Nasal cavity respiratory epithelium epithelial cell of viscerocranial mucosa (primary cell): ENCODE measurements at places on chromosomes 12 and 14. TPM values are rescaled to one million over a fixed set of nuclear protein-coding genes. Genes with fewer than 3 reads are reported as not detected.

The IL31 gene
- not detected in 2 replicates for total RNA-seq

The HOXC4 gene
- not detected in 2 replicates for total RNA-seq

The RSRC2 gene
- 37.6 and 55.0 TPM in 2 replicates for total RNA-seq

The OAS1 gene
- total RNA-seq = 5.1 and 12.0 TPM in 2 replicates

The SERPINA12 gene
- not detected in 2 replicates for total RNA-seq

The TAS2R8 gene
- total RNA-seq = 0.14 TPM in 1 of 2 replicates, not detected in the other
